ENCODE measurements at places on chromosomes 6 and 20.

- DNase-seq, result no peak
Observed at GRCh38 chr20:61638802-61639585, 386.9 kb downstream of the CDH4 start.

GRCh38 chr6:5976811-5977210, 29.9 kb downstream of the NRN1 start:
- no peak for DNase-seq

GRCh38 chr6:106318061-106318460, 7.5 kb downstream of the ATG5 start:
- no peak for DNase-seq

- no peak for DNase-seq
Observed at GRCh38 chr20:3704087-3704486, 8.3 kb downstream of the SIGLEC1 start.

DNA sequence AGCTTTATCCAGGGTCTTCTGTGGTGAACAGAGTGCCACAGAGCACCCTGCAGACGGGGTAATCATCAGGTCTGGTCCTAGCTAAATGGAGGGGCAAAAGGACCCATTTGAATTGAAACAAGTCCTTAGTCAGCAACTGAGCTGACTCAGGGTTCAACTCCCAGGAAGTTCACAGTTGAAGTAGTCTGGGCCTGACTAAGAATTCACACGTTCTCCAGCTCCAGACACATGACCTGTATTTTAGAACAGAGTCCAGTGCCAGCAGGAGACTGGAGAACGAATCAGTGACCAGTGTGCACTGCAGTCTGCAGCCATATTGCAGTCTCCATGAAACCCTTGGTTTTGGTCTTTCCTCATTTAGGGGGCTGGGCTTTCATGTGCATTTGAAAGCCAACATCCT, 85.2 kb downstream of the ELOVL4 start:
- no peak for DNase-seq

DNA sequence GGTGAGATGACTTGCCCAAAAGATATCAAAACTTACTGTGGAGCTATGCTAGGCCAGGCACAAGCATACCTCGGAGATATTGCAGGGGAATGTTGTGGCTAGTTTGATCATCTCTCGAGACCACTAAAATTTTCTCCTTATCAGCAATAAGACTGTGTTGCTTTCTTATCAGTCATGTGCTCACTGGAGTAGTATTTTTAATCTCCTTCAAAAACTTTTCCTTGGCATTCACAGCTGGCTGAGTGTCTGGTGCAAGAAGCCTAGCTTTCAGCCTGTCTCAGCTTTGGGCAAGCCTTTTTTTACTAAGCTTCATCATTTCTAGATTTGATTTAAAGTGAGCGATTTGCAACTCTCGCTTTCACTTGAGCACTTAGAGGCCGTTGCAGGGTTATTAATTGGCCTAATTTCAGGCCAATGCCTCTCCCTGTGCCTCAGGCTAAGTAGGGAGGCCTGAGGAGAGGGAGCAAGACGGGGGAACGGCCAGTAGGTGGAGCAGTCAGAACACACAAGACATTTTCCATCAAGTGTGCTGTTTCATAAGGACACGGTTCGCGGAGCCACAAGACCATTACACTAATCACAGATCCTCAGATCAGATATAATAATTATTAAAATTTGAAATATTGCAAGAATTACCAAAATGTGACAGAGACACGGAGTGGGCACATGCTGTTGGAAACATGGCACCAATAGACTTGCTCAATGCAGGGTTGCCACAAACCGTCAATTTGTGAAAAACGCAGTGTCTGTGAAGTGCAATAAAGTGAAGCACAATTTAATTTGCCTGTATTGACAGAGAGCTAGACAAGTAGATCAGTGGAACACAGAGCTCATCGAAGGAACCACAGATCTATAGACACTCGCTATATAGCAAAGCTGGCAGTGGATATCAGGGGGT, 106.8 kb upstream of the SIRPG start:
- DNase-seq, result peak; percentile 71

DNA sequence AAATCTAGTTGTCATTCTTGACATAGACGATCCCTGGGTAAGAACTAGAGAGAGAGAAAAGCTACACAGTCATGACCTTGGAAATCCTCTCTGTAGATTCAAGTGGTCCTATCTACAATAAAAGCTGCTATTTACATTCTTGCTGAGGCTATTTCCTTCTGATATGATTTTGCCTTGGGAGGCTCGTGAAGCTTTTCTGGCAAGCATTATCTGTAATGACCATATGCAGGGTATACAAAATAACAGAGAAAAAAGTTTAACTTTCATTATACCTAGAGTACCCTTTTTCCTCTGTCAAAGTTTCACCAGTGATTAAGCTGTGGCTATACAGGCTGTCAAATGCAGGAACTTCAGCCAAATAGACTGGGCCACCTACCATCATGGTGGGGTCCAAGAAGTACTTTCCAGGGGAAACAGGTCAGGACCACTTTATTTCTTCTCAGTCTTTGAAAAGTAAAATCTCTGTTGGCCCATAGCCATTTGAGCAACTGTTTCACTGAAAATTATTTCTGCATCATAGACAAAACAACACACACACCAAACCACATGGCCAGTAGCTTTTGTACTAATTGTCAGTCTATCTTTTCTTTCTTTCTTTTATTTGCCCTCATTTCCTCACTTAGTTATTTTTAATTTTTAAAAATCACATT, 677.0 kb upstream of the ID4 start:
- no peak for DNase-seq

DNA sequence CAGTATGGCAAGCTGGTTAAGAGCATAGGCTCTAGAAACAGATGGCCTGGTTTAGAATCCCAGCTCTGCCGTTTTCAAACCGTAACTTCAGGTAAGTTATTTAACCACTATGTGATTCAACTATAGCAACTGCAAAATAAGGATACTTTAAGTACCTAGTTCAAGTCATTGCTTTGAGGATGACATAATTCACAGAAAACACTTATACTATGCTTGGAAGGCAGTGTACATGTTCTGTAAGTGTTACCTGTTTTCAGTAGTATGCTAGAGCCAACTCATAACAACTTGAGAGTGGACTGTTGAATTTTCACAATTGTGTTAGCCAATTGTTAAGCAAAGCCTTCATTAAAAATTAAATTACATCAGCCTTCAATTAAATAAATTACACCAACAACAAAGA, 134.8 kb upstream of the BEND6 start:
- DNase-seq, result no peak

DNA sequence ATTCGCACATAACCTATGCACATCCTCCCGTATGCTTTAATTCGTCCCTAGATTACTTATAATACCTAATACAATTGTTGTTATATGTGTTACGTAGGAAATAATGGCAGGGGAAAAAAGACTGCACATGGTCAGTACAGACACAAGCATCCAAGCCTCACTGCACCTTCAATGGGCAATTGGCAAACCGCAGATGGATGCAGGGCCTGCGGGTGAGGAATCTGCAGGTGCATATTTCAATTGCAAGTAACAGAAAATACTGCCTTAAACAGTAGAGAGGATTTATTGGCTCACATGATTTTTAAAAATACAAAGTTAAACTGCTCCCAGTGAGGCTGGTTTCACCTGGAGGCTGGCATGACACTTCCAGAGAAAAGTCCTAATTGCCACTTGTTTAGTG, 142.1 kb upstream of the MLN start:
- no peak for DNase-seq
